ENCODE measurements at places on chromosomes 5 and 9.

- peaks cover 9% of the 10 kb centered on the region for H3K4me1 ChIP-seq
- no peak overlapping the region for H3K4me3 ChIP-seq
- H3K27ac ChIP-seq, result no peak overlapping the region
- no peak for DNase-seq
- H3K27me3 ChIP-seq, result peaks cover 17% of the 10 kb centered on the region
- no peaks in the 10 kb centered on the region for H3K36me3 ChIP-seq
Measured at GRCh38 chr9:91945277-91946085, 4.5 kb downstream of the ROR2 start.

GRCh38 chr9:14343261-14344031, 29.5 kb upstream of the NFIB start:
- H3K36me3 ChIP-seq, result no peaks in the 10 kb centered on the region
- H3K4me3 ChIP-seq, result no peak overlapping the region
- peaks cover 13% of the 10 kb centered on the region for H3K27me3 ChIP-seq

DNA sequence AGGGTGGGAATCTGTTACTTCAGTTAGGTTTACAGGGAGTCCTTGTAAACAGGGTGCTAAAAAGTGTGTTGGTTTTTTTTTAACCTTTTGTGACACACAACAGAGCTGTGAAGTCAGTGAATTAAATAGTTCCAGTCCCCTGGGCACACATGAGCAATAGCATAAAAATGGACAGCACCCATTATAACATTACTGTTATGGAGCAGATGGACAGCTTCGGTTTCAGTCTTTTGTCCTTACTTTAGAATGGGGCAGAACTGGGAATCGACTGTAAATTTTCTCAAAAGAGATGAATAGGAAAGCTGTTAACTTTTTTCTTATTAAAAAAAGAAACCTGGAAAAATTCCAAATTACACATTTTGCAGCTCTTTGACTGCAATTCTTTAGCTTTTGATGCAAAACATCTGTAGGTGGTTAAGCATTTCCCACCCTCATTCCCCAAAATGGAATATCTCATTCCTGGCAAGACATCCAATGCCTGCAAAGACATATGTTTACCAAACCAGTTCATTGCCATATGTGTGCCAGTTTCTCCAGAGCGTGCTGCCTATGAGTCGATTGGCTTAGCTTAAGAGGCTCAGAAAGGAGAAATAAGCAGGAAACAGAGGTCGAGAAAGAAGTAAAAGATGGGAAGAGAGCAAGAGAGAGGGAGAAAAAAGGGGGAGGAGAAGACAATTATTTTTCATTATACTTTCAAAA, 212.3 kb upstream of the TMEM161B start:
- no peak overlapping the region for H3K4me3 ChIP-seq
- no peaks in the 10 kb centered on the region for H3K4me1 ChIP-seq
- H3K27me3 ChIP-seq, result peaks cover 5% of the 10 kb centered on the region
- no peak for DNase-seq

DNA sequence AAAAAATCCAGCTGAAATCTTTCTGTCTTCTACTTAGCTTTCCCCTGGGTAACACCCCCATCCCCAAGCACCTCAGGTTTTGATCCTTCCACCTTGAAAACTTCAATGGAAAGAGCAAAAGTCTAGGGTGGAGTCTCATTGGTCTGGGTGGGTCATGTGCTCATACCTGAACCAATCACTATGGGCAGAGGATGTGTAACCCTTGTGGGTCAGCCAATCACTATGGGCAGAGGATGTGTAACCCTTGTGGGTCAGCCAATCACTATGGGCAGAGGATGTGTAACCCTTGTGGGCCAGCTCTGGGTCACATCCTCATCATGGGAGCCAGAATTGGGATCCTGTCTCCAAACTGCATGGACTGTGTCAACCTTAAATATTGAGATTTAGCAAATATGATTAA, 18.5 kb downstream of the NAIF1 start:
- H3K4me3 ChIP-seq, result no peak overlapping the region
- no peak overlapping the region for H3K27ac ChIP-seq
- no peaks in the 10 kb centered on the region for H3K4me1 ChIP-seq
- H3K36me3 ChIP-seq, result no peaks in the 10 kb centered on the region
- no peak for DNase-seq

DNA sequence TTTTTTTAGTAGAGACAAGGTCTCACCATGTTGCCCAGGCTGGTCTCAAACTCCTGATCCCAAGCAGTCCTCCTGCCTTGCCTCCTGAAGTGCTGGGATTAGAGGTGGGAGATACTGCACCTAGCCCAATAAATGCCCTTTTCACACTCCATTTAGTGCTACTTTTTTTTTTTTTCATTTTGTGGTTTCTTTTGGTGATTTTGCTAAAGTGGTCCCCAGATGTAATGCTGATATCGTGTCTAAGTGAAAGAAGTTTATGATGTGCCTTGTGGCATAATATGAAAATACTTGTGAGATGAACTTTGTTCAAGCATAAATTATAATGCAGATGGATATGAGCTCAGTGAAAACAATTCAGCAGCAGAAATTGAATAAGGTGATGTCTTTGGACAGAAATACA, 227.4 kb downstream of the ARHGAP26 start:
- no peaks in the 10 kb centered on the region for H3K27me3 ChIP-seq
- no peak overlapping the region for H3K4me3 ChIP-seq
- DNase-seq, result peak; percentile 42
- H3K36me3 ChIP-seq, result no peaks in the 10 kb centered on the region
- peaks cover 65% of the 10 kb centered on the region for H3K4me1 ChIP-seq

- no peak overlapping the region for H3K4me3 ChIP-seq
- DNase-seq, result no peak
- H3K36me3 ChIP-seq, result peaks cover 2% of the 10 kb centered on the region
- H3K4me1 ChIP-seq, result peaks cover 32% of the 10 kb centered on the region
Measured at GRCh38 chr5:176661676-176662075, 14.4 kb downstream of the TSPAN17 start.

DNA sequence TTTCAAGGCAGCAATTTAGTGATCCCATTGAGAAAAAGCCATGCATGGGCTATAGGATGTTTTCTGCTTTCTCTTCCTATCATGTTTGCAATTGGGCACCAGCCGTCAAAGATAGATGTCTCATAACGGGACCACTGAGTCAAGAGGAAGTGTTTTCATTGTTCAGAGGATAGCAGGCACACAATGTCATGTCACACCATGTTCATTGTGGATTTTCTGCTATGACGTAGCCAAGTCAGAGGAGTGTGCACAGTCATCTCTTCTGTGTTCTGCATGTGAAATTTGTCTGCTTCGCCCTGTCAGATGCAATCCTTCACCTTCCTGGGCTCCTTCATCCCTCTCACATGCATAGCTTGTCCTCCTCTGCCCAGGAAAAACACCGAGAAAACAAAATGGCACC, 106.0 kb downstream of the CD180 start:
- H3K27ac ChIP-seq, result no peak overlapping the region
- no peaks in the 10 kb centered on the region for H3K4me1 ChIP-seq
- H3K4me3 ChIP-seq, result no peak overlapping the region

DNA sequence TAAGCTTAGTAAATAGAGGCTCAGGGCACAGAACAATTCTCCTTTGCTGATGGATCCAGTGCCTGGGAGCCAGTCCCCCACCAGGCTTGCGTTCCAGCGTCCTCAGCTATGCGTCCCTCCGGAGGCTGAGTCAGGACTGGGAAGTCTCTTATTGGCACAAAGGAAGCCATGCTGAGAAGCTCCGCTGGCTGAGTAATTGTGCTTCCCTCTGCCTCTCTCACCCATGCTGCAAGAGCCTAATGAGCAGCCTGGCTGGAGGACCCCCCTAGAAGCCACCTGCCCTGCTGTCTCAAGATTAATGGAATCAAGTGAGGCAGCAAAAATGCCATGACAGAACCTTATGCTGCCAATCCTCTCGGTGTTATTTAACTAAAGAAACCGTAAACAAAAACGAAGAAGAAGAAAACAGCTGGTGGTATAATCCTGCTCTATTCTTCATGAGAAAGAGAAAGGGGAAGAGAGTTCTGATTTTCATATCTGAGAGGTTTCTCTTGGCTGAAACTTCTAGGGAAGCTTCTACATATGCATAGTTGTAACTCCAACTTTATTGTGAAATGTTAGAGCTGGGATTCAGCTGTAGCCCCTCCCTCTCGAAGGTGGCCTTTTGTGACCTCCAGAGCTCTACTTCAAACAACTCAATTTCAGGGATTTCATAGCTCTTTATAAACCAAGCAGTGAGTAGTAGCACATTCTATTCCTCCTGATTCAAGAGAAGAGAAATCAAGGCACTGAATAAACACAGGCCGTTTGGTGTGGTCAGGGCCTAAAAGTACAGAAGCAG, 185.4 kb upstream of the SEMA6A start:
- H3K27me3 ChIP-seq, result no peaks in the 10 kb centered on the region
- no peak overlapping the region for H3K4me3 ChIP-seq
- no peak overlapping the region for H3K27ac ChIP-seq
- H3K4me1 ChIP-seq, result no peaks in the 10 kb centered on the region
- no peak for DNase-seq
